Lung microvascular endothelial cell (primary cell): ENCODE measurements at places on chromosomes 3 and 15.

DNA sequence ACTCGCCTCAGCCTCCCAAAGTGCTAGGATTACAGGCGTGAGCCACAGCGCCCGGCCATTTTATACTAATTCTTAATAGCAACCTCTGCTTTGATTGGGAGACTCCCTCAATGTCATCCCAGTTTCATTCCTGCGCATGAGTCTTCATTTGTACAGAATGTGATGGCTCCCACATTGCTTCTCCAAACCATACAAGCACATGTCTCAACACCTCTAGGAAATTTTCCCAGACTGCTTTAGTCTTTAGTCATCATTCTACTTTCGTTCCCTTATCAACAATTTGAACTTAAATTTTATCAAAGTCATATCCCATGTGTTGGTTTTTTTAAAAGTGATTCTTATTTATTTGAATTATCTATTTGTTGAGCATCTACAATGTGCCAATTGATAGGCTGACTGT lies 58.1 kb downstream of the SNX4 start:
- no peak for DNase-seq

- no peak for DNase-seq
These were observed 122.2 kb upstream of the C2CD4B start for GRCh38 chr15:62287066-62287857.

DNA sequence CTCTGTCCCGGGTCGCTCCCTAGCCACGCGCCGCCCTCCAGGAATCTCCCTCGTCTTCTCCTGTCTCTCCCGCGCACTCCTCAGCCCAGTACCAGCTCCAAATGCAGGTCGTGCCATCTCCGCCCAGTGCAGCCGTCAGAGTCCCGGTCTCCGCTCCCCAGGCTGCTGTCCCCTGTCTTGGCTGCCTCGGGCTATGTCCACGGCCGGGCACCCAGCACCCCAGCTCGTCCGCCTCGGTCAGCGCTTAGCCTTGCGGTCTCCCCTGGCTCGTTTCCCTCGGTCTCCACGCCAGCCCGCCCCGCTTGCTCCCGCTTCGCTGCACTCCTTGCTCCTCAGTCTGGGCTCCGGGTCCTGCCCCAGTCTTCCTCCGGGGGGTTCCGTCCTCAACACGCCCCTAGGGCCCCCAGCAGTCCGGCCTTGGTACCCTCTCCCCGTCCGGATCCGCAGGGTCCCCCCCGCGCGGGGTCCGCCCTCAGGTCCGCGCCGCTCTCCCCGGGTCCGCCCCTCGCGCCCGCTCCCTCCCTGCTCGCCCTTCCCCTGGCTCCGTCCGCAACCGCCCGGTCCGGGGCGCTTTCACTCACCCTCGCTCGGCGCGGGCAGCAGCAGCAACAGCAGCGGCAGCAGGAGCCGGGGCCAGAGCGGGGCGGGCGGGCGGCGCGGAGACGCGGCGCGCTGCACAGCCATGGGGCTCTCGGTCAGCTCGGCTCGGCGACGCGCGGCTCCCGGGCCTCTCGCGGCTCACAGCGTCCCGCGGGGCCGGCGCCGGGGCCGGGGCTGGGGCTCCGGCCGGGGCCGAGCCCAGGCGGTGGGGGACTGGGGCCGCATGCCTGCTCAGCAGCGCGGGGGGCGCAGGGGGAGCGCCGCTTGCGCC lies 462 bp downstream of the IGDCC3 start:
- DNase-seq = peak; percentile 15

DNA sequence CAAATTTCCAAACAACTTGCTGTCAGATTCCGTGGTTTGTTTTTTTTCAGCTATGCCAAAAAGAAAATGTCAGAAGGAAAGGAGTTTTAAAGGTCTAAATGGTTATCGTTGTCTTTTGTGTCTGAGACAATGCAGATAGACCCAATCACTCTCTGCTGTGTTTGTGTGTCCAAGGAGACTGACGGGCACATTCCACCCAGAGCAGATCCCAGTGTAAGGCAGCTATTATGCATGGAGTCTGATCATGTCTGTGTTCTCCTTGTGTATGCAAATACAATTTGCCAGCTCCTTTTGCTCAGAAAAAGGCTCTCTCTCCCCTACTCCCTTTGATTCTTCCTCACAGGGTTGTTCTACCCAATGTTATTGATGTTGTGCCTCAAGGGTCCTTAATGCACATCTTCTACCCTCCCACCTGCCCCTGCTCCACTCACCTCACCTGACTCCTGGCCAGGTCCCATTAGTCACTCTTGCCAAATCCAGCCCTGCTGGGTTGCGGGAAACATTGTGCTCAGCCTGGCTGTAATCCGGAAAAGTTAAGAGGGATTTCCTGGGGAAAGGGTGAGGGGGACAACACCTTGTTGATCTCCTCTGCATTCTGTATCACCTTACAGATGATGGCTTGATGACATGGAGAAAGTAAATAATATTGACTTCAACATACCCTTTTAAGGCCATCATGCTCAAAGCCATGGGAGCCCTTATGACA lies 61.0 kb downstream of the OTOL1 start:
- DNase-seq = no peak

DNA sequence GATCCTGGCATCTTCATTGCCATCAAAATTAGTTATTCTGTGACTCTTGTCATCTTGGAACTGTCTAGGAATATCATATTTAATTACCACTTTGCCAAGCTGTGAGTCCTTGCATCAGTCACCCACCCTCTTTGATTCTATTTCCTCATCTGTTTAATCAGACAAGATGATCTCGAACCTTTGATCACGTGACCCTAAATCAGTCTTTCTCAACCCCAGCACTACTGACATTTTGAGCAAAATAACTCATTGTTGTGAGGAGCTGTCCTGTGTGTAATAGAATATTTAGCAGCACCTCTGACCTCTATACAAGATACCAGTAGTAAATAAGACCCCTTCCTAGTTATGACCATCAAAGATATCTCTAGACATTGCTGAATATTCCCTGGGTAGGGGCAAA lies 343.4 kb upstream of the ARPP21 start:
- DNase-seq = no peak

GRCh38 chr3:194598771-194599557 lies 34.3 kb downstream of the TMEM44 start:
- no peak for DNase-seq

GRCh38 chr15:66622591-66623022 lies 56.8 kb upstream of the LCTL start:
- DNase-seq = no peak

- DNase-seq = peak; percentile 46
These were observed 9.7 kb upstream of the MEIS2 start for GRCh38 chr15:37109872-37110572.

GRCh38 chr3:98596541-98597500 lies 3.4 kb upstream of the CPOX start:
- peak; percentile 57 for DNase-seq

GRCh38 chr3:56593455-56594158 lies 36.6 kb downstream of the CCDC66 start:
- no peak for DNase-seq

DNA sequence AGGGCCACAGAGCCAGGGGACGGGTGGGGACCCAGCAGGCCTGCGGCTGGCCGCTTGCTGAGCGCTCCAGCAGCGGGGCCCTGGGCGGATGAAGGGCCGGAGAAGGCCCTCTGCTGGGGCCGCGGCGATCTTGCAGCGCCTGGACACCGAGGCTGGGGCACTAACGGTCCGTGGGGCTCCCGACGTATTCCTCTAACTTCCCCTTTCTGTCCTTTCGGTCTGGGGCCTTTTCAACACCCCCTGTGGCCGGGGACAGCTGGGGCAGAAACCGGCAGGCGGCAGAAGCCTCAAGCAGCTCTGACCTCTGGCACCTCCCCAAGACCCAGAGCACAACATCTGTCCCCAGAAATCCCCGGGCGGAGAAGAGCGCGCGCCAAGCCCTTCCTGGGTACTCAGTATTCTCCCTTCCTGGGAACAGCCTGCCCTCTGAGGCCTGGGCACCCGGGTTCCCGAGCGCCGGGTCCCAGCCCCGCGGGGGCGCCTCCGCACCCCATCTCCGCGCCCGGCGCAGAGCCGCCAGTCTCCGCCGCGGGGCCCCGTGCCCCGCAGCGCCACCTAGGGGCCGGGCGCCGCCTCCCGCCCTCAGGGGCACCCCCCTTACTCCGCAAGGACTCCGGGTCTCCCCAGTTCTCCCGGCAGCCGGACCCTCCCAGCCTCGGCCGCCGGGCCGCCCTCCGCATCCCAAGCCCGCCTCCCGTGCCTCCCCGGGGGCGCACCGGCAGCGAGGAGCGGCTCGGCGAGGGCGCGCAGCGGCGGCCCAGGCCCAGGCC lies 582 bp upstream of the SLCO3A1 start:
- peak; percentile 50 for DNase-seq

DNA sequence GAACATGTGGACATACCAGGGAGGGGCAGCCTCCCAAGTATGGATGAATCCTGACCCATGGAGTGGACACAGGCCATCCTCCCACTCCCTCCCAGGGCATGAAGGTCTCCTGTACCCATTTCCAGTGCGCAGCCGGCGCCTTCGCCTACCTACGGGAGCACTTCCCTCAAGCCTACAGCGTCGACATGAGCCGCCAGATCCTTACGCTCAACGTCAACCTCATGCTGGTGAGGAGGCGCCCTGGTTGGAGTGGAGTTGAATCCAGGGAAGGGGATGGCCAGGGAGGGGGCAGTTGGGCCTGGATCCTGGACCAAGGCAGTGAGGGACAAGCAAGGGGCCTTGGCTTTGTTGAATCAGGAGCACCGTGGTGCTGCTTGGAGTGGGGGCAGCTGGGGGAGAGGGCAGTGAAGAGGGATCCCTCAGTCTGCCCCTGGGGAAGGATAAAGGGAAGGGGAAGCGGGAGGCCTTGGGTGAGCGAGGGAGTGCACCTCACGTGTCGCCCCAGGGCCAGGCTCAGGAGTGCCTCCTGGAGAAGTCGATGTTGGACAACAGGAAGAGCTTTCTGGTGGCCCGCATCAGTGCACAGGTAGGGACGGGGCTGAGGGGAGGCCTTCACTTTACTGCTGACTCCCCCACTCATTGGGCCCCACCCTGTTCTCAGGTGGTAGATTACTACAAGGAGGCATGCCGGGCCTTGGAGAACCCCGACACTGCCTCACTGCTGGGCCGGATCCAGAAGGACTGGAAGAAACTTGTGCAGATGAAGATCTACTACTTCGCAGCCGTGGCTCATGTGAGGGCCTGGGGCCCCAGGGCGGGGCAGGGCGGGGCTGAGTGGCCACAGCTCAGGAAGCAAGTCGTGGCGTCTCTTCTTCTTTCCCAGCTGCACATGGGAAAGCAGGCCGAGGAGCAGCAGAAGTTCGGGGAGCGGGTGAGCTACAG lies 25.3 kb downstream of the PTPN23 start:
- DNase-seq = no peak

DNA sequence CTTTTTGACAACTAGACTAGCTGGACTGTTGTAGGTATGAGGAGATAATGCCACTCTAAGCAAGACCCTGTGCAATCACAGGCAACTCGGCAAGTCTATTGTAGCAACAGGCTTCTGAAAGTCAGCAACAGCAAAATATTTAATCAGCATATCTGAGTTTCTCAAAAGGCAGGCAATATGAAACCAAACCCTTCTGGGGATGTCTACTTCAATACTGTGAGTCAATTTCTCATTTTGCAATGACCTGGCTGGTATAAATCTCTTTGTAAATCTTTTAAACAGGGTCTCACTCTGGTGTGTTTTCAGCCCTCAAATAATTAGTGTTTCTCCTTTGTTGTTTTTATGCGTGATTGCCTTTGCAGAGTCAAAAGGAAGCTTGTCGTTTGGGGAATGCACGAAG lies 1044.5 kb downstream of the NTRK3 start:
- no peak for DNase-seq

- peak; percentile 36 for DNase-seq
These were observed 57.8 kb downstream of the RIOX2 start for GRCh38 chr3:97914388-97914787.

- no peak for DNase-seq
These were observed 164.5 kb downstream of the THSD4 start for GRCh38 chr15:71279757-71280141.

GRCh38 chr3:97765336-97765735 lies 778 bp downstream of the ARL6 start:
- DNase-seq = no peak

- no peak for DNase-seq
These were observed 44.2 kb upstream of the ATG7 start for GRCh38 chr3:11228041-11228440.

GRCh38 chr3:40645883-40646282 lies 121.1 kb downstream of the ZNF621 start:
- no peak for DNase-seq

DNA sequence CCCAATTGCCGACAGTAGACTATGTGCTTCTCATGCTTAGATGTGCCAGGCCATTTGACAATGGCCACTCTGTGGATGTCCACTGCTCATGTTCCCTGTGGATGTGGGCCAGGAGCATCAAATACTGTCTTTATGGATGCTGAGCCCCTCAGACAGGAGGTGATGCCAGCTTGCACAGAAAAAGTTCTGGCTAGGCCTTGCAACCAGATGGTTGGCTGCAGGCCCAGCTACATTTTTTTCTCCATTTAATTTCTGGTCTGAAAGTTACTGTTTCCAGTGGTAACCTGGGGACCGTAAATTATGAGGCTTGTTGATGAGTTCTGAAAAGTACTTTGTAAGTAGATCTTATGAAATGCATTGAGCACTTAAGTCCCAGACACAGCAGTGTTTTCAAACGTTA lies 228.5 kb downstream of the CHL1 start:
- no peak for DNase-seq

DNA sequence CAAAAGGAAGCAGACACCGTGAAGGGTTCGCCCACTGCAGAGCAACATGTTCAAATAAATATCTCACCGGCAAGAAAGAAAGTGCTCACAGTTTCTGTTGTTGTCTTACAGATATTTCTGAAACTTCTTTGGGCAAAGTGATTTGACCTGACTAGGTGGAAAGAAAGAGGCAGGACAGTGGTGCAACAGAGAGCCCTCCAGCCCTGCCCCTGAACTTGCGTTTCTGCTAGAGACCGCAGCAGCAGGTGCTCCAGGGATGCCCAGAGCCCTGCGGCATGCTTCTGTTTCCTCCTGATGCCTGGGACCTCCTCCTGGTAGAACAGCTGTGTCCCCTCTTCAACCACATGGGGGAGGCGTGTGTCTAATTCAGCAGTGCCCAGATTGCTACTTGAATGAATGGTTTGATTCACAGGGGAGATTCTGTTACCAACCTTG lies 123.4 kb downstream of the ATP10A start:
- no peak for DNase-seq

GRCh38 chr3:158794936-158795518 lies 6.8 kb upstream of the MFSD1 start:
- peak; percentile 61 for DNase-seq

GRCh38 chr3:77134769-77135168 lies 94.9 kb downstream of the ROBO2 start:
- no peak for DNase-seq

DNA sequence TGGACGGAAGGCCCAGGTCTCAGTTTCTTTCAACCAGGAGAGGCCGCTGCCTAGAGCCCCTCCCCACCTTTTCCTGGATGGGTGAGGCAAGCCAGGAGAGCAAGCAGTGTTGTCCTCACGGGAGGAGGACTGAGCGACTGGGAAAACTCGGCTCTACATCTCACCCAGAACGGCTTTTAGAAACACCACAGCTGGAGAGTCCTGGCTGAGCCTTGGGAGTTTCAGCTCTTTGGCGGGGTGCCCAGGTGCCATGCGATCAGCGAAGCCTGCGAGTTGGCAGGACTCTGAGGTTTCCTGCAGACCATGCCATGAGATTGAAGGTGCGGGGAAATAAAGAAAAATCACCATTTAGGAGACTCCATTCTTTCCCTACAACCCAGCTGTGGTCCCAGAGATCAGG lies 26.0 kb downstream of the PPCDC start:
- DNase-seq = peak; percentile 33

GRCh38 chr15:90571063-90571541 lies 41.4 kb downstream of the CRTC3 start:
- peak; percentile 46 for DNase-seq
